ENCODE measurements at places on chromosomes 3 and 15. TPM values are rescaled to one million over a fixed set of nuclear protein-coding genes. Genes with fewer than 3 reads are reported as not detected.
A peak's percentile ranks its signal among the peaks of the same experiment; 100 is the strongest.

The HCLS1 gene
- 144 TPM for total RNA-seq

The GHSR gene
- not detected for total RNA-seq

DNA sequence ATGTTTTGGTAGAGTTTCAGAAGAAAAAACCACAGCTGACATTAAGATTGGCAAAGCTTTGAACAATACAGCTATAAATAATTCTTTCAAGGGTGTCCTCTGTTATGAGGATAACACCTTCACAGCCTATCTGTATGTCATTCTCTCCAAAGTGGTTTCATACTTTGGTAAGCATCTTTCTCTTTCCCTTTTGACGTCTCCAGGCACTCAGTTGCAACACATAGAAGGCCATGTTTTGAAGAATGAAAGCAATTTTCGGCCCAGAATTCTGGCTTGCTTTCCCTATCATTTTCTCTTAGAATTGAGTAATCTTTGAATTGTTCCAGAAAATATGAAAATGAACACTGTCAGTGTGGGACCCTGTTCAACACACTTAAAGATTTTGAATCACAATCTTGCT lies 200.0 kb upstream of the CBLB start:
- H3K4me3 ChIP-seq, result no peak overlapping the region
- peak overlapping the region; percentile 57 for H3K27ac ChIP-seq
- no peaks in the 10 kb centered on the region for H3K4me1 ChIP-seq
- DNase-seq, result no peak
- H3K36me3 ChIP-seq, result no peaks in the 10 kb centered on the region

DNA sequence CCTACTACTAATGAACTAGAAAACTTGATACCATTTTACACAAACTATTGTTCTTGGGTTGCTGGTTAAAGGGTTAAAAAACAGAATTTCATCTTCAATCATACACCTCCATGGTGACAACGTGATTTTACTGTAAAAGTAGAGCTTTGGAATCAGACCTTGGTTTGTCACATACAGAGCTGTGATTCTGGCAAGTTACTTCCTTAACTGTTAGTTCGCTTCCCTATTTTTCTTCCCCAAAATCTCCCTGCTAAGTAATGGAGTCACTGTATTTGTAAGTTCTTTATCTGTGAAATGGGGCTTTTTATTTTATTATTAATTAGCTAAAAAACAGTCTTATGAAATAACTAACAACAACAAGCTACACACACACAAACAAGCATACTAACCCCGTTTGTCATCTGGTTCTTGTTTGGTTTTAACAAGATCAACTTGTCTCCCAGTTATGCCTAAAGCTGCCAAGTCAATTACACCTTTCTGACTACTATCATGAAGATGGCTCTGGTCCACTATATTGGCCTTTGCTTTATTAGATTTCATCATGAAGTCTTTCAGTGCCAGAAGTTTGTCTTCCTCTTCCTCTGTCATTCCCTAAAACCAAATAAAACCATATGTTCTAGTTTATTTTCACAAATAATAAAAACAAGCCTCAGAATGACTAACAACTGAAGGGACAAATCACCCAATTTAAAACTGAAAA lies 38.6 kb downstream of the PIK3R4 start:
- H3K4me1 ChIP-seq, result no peaks in the 10 kb centered on the region
- H3K27ac ChIP-seq, result no peak overlapping the region
- H3K4me3 ChIP-seq, result no peak overlapping the region
- H3K27me3 ChIP-seq, result no peaks in the 10 kb centered on the region
- no peak for DNase-seq
- no peaks in the 10 kb centered on the region for H3K36me3 ChIP-seq

DNA sequence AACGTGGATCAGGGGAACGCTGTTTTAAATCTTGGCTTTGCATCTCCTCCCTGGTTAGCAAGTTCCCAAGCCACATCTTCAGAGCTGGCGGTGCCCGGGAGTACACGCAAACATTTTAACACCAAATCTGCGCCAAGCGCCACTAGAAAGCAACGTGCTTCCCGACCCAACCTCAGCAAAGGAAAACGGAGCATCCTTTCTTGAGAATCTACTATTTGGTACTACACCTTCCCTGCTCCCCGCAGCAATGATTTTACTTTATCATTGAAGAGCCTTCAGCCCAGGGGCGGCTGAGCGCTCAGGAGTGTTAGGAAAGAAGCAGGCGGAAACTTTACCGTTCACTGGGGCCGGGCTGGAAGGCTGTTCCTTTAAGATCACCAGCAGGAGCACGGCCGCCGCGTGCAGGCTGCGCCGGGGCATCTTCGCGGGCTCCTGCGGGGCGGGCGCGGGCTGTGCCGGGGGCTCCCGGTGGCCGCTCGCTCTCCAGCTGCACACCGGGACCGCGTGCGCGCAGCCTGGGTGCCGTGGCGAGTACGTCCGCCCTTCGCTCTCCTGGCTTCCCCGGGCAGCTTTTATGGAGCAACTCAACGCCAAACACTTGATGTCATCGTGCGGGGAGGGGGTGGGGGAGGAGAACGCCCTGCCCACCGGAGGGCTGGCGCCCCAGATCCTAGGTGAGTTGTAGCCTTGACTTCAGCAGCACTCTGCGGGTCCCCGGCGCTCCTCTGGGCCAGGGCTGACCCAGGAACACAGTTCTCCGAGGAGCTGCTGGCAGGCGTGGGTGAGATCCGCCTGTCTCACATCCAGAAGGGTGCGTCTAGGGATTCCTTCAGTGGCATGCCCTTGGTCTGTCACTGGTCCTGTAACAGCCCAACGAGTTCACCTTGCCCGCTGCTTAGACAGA lies at the start of gene CA12:
Gene CA12, minus strand, starts transcription at position 546 of the 904 bp plus-strand sequence. Its CDS starts 126 bp downstream, at position 420.
- no peaks in the 10 kb centered on the region for H3K27me3 ChIP-seq
- no peaks in the 10 kb centered on the region for H3K4me1 ChIP-seq
- peak within 1 kb of the TSS; percentile 83 for H3K4me3 ChIP-seq
- no peak for DNase-seq
